Cerebellar nuclear complex (tissue), 1 donor: ENCODE measurements at places on chromosomes 2 and 18.

GRCh38 chr2:149483004-149483605 lies 104.5 kb downstream of the MMADHC start:
- DNase-seq = no peak

DNA sequence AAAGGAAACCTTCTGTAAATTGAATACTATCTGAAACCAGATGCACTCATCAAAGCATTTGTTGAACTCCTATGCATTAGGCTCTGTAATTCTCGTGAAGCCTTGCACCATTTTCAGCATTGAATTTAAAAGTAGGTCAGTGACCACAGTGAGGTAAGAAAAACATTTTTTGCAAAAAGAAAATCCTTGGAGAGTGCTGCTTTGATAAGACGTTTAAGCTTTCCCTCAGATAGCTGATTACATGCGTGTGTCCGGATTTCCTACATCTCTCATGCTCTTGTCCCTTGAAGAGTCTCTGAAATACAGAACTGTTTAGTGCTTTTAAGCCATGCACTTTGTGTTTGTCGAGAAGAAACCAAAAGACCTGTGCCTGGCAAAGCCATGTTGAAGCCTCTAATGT lies 113.6 kb downstream of the FMNL2 start:
- no peak for DNase-seq

DNA sequence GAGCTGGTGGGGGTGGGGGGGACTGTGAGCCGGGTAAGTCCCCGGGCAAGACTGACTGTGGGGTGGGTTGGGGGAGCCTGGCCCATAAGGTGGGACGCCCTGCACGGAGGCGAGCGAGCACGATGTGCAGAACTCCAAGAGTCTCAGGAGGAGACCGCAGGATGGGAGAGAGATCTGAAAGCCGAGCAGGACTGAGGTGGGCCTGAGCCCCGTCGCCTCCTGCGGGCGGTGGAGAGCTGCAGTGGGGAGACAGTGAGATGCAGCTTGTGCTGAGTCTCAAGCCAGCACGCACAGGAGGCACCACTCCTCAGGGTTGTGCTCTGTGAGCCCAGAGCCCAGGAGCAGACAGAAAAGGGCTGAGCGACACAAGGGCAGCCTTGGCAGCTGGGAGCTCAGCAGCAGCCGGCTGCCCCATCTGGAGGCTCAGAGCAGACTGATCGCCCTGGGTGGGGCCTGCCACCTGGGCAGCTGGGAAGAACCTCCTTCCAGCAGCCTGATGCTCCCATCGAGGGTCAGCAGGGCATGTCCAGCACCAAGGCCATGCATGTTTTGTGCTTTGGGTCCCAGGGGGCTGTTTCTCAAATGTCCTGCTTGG lies 15.9 kb downstream of the ARHGEF4 start:
- DNase-seq = no peak

DNA sequence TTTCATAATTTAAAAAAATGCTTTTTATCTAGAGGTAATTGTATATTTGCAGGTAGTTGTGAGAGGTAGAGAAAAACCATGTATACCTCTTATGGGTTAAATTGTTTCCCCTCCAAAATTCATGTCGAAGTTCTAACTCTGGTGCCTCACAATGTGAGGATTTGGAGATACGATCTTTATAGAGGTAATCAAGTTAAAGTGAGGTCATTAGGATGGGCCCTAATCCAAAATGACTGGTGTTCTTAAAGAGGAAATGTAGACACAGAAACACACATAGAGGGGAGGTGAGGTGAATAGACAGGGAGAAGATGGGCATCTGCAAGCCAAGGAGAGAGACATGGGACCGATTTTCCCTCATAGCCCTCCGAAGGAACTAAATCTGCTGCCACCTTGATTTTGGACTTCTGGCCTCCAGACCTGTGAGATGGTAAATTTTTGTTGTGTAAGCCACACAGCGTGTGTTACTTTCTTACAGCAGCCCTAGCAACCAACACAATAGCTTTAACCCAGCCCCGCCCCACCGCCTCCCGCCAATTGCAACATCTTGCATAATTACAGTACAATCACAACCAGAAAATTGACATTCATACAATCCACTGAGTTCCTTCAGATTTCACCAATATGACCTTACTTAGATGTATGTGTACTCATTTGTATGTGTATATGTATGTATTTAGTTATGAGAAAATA lies 208.9 kb downstream of the MIB1 start:
- DNase-seq = no peak

GRCh38 chr2:222969491-222969890 lies 82.5 kb upstream of the KCNE4 start:
- no peak for DNase-seq

DNA sequence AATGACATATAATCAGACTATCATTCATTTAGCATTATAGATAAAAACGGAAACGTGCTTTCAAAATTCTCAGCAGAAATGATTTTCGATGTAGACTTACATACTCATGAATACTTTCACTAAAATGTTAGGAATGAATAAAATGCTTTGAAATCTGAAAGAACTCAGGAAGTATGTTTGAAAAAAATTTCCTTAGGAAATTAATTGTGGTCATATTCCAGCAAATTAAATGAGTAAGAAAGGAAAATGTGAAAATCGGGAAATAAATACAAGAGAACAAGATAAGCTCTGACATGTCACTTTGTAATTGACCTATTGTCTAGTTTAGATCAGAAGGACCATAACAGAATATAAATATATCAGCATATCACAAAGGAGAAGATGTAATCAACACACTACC lies 981.0 kb upstream of the CDH2 start:
- no peak for DNase-seq

DNA sequence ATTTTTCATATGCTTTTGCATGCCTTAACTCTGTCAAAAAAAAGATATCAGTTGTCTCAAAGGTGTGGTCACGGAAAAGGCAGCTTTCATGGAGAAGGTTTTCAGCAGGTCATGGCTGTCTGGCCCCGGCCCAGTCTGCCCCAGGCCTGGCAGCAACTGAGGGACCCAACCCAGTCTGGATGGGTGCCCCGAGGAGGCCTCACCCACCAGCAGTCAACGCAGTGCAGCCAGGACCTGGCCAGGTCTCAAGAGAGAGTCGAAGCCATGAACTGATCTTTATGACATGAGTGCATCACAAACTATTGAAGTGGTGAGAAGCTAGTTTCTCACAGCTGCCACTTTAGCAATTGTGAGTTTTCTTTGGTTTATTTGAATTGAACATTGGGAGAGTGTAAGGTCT lies 7.9 kb downstream of the TUBB6 start:
- DNase-seq = no peak

- no peak for DNase-seq
Measured at GRCh38 chr2:28320009-28320365, 72.7 kb upstream of the FOSL2 start.

DNA sequence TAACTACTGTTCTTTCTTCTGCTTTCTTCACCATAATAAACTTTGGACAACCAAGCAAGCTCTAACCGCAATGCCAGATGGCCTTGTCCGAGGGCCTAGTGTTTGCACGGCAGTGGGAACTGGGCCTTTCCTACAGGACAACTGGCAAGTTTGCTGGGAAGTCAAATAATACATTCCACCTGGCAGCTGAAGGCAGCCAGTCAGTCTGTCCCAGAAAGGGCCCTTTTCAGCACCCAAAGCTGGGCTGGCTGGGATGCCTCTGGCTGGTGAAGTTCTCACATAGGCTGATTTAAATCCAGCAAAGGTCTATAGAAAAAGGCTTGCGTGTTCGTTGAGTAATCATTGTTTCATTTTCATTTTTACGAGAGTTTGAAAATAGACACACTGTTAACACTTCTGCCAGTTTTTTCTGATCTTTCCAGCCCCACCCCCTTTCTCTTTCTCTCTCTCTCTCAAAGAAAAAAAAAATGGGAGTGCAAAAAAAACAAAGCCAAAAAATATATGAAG lies 110.0 kb upstream of the EPAS1 start:
- no peak for DNase-seq

GRCh38 chr2:205464681-205465080 lies 217.6 kb upstream of the NRP2 start:
- no peak for DNase-seq

GRCh38 chr2:175393851-175394250 lies 212.3 kb upstream of the ATP5MC3 start:
- no peak for DNase-seq

GRCh38 chr2:168457190-168457895 lies 1.3 kb downstream of the CERS6 start:
- DNase-seq = no peak

DNA sequence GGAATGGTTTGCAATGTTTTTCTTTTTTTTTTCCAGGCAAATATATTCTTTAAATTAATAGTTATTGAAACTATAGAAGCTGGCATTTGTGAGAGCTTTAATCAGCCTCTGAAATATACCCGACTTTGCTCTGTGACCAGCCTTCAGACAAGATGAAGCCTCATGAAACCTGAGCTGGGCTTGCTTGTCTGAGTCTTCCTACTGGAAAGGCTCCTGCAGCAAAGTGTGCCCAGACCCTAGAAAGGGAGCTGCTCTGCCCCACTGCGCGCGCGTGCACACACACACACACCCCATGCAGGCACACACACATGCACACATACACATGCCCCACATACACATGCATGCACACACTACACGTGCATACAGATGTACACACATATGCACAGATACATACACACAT lies 203.3 kb upstream of the NT5C1B start:
- DNase-seq = no peak

DNA sequence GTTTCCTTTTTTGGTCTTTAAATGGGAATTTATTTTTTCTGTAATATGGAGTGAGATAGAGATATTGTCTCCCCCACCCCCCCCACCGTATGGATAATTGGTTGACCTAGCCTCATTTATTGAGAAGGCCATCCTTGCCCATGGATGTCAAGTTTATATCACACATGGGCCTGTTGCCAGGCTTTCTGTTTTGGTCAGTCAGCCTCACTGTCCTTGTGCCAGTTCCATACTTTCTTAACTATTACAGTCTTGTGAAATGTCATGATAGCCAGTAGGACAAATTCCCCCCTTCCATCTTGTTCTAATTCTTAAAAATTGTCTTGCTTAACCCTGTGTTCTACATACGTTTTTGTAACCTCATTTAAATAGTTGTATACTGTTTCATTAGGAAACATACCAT lies 12.5 kb downstream of the BABAM2 start:
- DNase-seq = no peak

DNA sequence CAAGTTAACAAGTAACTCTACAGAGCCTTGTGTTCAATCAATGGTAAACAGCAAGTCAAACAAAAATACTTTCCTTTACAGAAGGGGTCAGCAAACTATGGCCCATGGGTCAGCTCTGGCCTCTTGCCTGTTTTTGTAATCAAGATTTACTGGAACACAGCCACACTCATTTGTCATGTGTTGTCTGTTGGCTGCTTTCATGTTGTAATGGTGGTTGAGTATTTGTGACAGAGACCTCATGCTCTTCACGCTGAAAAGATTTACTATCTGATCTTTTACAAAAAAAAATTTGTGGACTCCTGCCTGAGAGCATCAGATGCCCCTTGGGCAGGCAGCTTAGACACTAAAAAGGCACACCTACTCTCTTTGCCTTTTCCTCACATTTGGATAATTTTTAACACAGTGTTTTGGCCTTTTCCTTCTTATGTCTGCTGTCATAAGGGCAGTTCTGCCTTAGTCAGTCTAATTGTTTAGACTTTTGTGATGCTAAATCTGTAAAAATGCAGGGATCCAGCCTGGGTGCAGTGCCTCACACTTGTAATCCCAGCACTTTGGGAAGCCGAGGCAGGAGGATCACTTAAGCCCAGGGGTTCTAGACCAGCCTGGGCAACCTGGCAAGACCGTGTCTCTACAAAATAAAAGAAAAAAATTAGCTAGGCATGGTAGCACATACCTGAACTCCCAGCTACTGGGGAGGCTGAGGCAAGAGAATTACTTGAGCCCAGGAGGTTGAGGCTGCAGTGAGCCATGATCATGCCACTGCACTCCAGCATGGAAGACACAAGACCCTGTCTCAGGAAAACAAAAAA lies 18.3 kb downstream of the IL1B start:
- DNase-seq = no peak

DNA sequence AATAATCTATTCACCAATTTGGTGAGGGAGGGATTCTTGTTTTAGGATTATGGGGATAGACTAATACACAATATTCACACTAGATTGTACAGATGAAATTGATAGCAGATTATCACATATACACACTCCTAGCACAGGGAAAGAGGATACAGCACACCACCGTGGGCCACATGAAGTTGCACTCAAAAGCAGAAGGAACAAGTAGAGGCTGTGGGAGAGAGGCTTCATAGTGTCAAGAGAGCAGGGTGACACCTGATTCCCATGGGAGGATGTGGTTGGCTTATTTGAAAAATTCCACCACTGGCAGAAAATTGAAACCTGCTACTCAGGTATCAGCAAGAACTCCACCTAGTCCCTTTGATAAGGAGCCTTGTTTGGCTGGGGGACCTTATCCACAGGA lies 395.6 kb downstream of the SPAG16 start:
- DNase-seq = no peak

GRCh38 chr2:3289171-3289515 lies 88.5 kb downstream of the EIPR1 start:
- no peak for DNase-seq

DNA sequence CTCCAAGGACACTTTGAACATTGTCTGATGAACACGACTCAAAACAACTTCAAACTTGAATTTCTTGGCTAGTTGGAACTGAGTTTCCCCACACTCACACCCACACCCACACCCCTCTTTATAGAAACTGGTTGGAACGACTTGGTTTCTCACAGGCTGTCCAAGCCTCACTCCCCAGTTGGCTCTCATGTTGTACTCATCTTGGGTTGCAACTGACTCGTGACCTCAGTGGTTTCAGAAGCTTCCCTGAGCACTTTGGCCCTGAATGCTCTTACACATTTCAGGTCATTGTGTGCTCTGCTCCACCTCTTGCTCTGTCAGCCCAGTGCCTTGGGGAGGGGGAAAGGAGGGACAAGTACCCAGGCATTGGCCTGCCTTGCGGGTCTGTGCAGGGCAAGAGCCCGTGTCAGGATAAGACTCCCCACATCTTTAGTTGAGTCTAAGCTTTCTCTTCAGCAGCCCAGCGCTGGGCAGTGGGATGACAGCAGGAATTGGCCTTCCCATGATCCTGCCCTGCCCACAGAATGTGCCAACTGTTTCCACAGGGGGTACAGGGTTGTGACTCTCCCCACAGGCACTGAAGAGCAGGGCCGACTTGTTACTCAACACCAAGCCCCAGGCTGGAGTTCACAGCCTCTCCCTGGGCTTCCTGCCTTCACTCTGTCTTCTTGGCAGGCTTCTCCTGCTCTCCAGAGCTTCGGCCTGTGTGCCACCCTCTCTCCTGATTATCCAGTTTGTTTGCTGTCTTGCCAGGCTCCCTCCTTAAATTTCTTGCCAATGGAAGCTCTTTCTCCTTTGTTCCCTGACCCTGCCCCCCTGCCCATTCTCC lies 104.6 kb downstream of the RTN4 start:
- no peak for DNase-seq

DNA sequence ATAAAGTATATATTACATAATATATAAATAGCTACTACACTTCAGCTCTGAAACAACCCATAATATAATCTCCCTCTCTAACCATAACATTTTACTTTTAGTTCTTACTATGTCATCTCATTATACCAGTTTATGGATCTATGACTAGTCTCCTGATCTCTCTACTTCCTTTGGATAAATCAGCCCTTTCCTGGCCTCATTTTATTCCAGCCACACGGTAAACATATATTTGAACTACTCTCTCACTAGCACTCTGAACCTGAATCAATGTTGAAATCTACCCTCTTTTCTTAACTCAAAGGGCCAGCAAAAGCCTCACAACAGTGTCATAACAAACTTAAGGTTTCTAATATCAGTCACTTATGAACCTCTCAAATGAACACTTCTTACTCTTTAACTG lies 62.6 kb downstream of the BAZ2B start:
- no peak for DNase-seq
